ENCODE measurements at places on chromosomes 4 and X.

GRCh38 chrX:103830848-103831247 lies 1.2 kb downstream of the RAB9B start:
- DNase-seq = no peak

DNA sequence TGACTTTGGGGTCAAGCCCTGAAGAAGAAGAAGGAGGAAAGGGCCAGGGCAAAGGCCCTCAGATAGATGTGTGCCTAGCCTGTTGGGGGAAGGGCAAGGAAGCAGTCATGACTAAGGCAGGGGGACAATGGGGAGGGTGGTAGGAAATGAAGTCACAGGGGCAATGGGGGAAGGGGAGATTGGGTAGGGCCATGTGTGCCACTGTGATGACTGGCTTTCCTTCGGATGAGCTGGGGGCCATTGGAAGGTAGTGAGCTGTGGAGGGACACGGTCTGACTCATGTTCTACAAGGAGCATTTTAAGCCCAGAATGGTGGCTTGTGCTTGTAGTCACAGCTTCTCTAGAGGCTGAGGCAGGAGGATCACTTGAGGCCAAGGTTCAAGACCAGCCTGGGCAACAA lies 642.0 kb downstream of the MID1IP1 start:
- DNase-seq = no peak

DNA sequence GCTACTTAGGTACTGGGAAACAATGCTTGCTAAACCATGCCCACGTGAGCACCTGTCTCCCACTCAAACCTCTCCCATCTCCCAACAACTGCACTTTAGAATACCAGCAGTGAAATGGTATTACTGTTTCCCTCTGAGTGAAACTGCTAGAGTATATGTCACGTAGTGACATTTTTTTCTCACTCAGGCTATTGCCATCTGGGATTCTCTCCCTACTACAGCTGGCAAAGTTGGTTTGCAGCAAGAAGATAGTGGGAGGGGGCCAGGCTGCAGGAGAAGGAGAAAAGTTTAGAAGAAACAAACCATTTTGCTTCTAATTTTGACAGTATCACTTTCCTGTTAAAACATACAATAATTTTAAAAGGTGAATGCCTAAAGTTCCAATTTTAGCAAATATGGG lies 358.3 kb downstream of the MAPK10 start:
- no peak for DNase-seq

GRCh38 chr4:6153874-6154273 lies 46.5 kb downstream of the JAKMIP1 start:
- DNase-seq = no peak

DNA sequence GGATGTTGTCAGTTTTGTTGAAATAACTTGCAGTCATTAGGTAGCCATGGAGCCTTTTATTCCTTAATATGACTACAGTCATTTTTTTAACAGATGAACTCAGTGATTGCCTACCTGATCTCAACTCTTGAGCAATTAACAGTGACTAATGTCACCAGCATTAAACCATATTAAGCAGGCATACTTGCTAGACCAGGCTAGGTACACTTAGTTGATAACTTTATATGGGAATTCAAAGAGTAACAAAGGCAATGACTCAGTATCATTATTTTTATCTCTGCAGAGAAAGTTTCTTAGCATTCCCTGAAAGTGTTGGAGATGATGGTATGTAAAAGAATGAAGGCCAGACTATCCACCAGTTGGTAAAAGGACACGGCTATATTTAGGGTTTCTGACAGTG lies at the start of gene C4orf54:
Gene C4orf54, minus strand, starts transcription at position 31 of the 400 bp plus-strand sequence. CDS start 3,180 bp downstream, outside the sequence.
- DNase-seq = no peak

DNA sequence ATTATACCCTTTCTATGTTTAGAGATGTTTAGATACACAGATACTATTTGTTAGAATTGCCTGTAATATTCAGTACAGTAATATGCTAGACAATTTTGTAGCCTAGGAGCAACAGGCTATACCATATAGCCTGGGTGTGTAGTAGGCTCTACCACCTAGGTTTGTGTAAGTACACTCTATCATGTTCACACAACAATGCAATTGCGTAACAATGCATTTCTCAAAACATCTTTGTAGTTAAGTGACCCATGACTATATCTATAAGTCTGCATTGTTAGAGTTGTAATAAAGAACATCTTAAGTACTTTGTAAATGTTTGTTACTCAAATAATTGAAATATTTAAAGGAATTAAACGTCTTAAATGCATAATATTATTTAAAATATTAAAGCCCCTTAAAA lies 379.3 kb downstream of the PPP3CA start:
- no peak for DNase-seq

DNA sequence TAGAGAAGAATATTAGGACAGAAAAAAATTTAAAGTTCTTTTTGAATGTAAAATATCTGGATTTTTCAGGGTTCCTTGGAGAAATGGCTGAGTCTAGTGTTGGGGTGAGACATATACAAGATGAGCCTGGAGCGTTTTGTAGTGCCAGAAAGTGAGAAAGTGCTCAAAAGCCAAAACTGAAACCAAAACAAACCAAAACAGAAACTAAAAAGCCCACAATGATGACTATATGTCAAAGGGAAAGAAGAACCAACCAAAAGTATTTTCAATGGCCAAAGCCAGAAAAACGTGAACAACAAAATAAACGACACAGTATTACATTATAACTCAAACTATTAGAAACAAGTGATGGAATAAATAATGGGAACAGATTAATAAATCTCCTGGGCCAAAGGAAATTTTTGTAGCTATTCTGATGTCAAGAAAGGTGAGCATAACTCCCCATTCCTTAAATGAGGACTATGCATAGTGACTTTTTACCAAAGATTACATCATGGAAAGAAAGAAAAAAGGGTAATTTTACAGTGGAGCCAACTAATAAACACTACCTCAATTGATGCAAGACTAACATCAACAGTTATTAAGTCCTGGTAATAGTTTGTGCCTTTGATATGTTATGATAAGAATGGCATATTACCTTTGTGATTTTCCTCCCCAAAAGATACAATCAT lies 1137.6 kb downstream of the C4orf33 start:
- DNase-seq = no peak

GRCh38 chr4:154332681-154333421 lies 158.7 kb downstream of the DCHS2 start:
- peak; percentile 0 for DNase-seq

GRCh38 chr4:165915215-165915614 lies 42.2 kb downstream of the TLL1 start:
- DNase-seq = no peak

- DNase-seq = no peak
Measured at GRCh38 chrX:112852851-112853250, 12.2 kb upstream of the AMOT start.

DNA sequence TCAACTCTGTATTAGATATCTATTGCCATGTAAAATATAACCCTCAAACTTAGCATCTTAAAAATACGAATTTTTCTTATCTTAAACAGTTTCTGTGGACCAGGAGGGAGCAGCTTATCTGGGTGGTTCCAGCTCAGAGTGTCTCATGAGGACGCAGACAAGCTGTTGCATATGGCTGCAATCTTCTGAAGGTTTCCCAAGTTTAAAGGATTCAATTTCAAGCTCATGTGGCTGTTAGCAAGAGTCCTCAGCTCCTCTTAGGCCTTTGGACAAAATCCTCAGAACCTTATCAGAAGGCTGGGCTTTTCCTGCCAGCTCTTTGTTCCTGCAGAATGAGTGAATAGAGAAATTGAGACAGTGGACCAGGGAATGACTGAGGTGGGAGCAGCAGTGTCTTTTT lies 2.8 kb upstream of the CTSO start:
- no peak for DNase-seq

DNA sequence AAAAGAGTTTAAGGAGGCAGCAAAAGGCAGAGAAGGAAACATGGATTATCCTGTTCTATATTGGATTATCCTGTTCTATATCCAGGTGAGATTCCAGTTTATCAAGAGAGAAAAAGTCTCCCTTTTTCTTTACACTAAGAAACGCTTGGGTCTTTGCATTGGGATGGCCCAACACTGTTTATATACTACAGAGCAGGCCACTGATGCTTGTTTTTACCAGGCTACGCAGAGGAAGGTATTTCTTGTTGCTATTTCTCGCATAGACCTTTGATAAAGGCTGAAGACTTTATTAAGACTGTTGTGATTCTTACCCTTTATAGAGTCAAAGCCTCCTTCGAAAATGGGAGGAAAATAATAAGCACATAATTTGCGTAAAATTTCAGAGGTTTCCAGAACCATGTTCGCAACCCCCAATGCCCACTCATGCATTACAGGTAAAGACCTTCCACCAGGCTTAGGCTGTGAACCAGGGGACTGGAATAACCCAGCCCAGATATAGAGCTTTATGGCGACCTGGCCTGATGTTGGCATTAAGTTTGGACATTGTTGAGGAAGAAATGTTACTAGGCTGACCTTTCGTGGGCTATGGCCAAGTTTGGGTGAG lies 218.3 kb downstream of the PTTG2 start:
- DNase-seq = no peak

- DNase-seq = no peak
Measured at GRCh38 chr4:3573131-3573530, 40.9 kb upstream of the LRPAP1 start.

GRCh38 chr4:187357821-187358220 lies 634.2 kb upstream of the FAT1 start:
- no peak for DNase-seq

- DNase-seq = no peak
Measured at GRCh38 chrX:105136786-105137185, 83.7 kb downstream of the TEX13A start.

GRCh38 chrX:40008791-40009461 lies 88.8 kb downstream of the BCOR start:
- no peak for DNase-seq

DNA sequence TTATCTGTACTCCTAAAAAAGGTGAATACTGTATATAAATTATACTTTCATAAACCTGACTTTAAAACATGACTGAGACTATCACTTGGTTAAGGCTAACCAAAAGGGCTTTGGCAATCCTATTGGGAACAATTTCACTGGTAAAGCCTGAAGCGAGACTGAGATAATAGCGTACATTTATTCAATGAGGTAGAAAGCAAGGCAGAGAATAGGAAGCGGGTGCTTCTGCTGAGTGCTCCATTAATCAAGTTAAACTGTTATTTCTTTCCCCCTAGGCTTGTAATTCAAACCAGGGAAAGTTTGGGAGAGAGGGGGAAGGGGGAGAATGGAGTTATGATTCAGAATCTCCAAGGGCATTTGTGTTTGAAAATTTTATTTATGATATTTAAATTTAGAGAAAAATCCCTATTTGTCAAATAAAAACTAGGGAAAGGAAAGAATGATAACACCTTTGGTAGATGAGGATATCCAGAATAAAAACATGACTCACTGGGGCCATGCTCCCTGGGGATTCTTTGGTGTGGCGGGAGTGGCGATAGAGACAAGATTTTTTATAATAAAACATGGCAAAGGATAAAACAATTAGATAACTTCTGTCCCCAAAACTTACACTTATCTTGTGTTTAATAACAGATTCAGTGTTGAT lies 34.6 kb upstream of the SORBS2 start:
- DNase-seq = no peak

GRCh38 chr4:3411676-3412075 lies 30.1 kb upstream of the HGFAC start:
- no peak for DNase-seq

GRCh38 chr4:151408630-151409469 lies at the start of gene FHIP1A:
FHIP1A (plus strand) TSS chr4:151409176; CDS start chr4:151566260, 157,084 bp downstream.
- DNase-seq = peak; percentile 47

GRCh38 chrX:82196866-82197265 lies 995.0 kb downstream of the SH3BGRL start:
- no peak for DNase-seq

DNA sequence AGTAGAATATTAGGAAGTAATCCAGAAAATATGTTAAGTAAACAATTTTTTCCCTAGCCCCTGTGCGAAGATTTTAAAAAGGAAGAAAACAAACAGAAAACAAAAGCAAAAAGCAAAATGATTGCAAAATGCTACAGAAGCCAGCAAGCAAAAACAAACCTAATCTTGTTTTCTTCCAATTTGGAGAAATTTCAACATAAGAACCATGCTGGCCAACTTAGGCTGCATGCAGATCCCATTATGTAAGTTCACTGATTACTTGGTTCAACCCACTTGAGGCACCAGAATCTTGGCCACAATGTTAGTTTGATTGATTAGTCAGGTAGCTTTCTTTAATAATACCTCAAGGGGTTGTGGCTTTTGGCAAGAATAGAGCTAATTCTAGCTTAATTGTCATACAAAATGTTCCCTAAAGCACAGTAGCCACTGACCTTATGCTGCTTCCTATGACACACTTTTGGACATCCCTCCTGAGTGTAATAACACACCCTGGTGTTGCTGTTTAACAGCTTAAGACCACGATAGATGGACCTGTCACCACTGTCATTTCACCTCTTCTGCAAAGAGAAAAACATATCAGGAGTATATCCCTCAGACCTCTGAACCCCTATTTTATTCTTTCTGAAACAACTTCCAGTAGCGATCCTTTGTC lies 2342.1 kb downstream of the PCDH7 start:
- no peak for DNase-seq

- no peak for DNase-seq
Measured at GRCh38 chr4:154132406-154132805, 343.5 kb upstream of the SFRP2 start.

DNA sequence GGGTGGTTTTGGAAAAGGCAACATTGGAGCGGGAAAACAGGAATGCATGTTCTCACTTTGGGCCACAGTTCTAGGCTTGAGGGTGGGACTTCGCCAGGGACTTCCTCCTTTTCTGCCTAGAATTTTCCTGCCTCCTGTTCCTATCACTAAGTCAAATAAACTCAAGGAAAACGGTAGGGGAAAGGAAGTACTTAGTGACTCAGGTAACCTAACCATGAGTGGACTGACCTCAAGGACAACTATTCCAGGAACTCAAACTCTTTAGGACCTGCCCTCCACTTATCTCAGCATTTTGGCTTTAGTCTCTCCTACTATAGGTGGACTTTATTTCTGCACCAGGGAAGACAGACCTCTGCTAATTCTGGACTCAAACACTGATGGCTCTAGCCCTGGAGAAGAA lies 281.7 kb downstream of the ZNF674 start:
- DNase-seq = no peak

GRCh38 chrX:105150557-105150956 lies 69.9 kb downstream of the TEX13A start:
- no peak for DNase-seq

DNA sequence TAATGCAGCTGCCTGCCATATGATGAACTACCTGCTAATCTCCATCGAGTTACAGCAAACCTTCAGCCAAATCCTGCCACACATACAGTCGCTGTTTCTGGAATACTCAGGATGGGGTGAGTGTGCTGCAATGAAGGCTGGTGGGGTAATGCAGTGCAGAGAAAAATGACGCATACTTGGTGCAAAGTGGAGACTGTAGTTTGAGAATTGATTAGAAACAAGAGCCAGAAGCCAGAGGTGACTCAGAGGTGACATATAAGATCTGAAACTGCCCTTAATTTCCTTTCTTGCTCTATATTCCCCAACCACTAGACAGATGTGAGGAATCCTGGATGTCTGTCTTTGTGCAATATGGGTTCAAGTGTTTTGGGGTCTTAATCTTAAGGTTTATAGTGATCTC lies 22.0 kb downstream of the C4orf54 start:
- no peak for DNase-seq

- no peak for DNase-seq
Measured at GRCh38 chr4:142549726-142550463, 296.2 kb downstream of the INPP4B start.

GRCh38 chr4:5412751-5413150 lies 295.6 kb downstream of the EVC2 start:
- no peak for DNase-seq
